ENCODE measurements at places on chromosomes 1 and 21. TPM values are rescaled to one million over a fixed set of nuclear protein-coding genes. Genes with fewer than 3 reads are reported as not detected.

GRCh38 chr1:234148816-234149215 is 224.4 kb upstream of the COA6 start:
- no peaks in the 10 kb centered on the region for H3K27me3 ChIP-seq
- no peak overlapping the region for H3K4me3 ChIP-seq
- DNase-seq: no peak
- peaks cover 7% of the 10 kb centered on the region for H3K4me1 ChIP-seq
- peak overlapping the region; percentile 48 for H3K27ac ChIP-seq

- no peak overlapping the region for H3K4me3 ChIP-seq
- H3K36me3 ChIP-seq: no peaks in the 10 kb centered on the region
- DNase-seq: no peak
- H3K27me3 ChIP-seq: no peaks in the 10 kb centered on the region
- peaks cover 25% of the 10 kb centered on the region for H3K4me1 ChIP-seq
- peak overlapping the region; percentile 63 for H3K27ac ChIP-seq
Observed at GRCh38 chr1:201511941-201512539, 5.1 kb upstream of the CSRP1 start.

DNA sequence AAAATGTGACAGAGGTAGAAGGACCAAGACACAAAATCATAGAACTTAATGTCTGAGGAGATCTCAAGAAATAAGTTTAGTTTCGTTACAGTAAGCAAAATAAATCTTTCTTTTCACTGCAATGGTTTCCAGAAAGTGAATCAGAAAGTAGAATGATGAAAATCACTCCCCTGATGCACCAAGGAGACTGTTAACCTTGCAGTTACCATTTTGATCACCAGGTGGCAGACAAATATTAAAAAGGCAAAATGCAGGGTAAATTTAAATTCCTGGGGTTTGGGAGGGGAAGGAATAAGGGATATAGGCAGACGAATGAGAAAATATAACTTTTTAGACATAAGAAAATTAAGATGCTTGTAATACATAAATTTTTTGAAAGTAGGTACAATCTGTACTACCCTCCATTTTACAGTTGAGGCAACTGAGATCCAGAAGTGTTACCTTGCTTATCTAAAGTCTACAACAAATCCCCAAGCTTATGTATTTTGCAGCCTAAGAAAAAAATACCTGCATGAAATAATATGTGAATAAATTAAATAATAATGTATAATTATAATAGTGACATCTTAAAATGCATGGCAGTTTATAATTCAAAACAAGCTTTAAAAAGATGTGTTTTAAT is 253.2 kb downstream of the CRB1 start:
- H3K36me3 ChIP-seq: no peaks in the 10 kb centered on the region
- H3K27ac ChIP-seq: no peak overlapping the region
- no peaks in the 10 kb centered on the region for H3K27me3 ChIP-seq
- H3K4me1 ChIP-seq: no peaks in the 10 kb centered on the region
- DNase-seq: peak; percentile 44
- no peak overlapping the region for H3K4me3 ChIP-seq

DNA sequence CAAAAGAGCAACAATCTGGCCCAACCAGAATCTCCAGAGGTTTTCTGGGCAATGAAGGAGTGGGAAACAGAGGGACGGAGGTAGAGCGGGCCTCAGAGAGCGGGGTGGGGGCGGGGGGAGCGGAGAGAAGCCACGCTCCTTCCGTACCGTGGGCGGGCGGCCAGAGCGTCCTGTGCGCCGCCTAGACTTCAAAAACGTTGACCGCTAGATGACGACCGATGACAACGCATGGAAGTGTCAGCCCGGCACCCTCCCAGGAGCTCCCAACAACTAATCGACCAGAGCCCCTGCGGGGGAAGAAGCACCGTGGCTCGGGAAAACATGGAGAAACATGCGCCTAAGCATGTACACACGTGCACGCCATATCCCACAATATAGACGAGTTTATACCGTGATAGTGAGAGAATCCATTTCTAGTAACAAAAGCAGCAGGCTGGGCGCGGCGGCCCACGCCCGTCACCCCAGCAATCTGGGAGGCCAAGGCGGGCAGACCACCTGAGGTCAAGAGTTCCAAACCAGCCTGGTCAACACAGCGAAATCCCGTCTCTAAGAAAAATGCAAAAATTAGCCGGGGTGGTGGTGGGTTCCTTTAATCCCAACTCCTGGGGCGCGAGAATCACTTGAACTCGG is 131.9 kb downstream of the LIPI start:
- no peak overlapping the region for H3K27ac ChIP-seq
- H3K36me3 ChIP-seq: no peaks in the 10 kb centered on the region
- no peaks in the 10 kb centered on the region for H3K4me1 ChIP-seq
- H3K4me3 ChIP-seq: no peak overlapping the region
- DNase-seq: no peak

- H3K27me3 ChIP-seq: peaks cover 35% of the 10 kb centered on the region
- H3K36me3 ChIP-seq: no peaks in the 10 kb centered on the region
- no peak overlapping the region for H3K27ac ChIP-seq
- H3K4me3 ChIP-seq: no peak overlapping the region
- DNase-seq: no peak
- H3K4me1 ChIP-seq: peaks cover 4% of the 10 kb centered on the region
Observed at GRCh38 chr21:31340942-31341487, 3.0 kb downstream of the TIAM1 start.

DNA sequence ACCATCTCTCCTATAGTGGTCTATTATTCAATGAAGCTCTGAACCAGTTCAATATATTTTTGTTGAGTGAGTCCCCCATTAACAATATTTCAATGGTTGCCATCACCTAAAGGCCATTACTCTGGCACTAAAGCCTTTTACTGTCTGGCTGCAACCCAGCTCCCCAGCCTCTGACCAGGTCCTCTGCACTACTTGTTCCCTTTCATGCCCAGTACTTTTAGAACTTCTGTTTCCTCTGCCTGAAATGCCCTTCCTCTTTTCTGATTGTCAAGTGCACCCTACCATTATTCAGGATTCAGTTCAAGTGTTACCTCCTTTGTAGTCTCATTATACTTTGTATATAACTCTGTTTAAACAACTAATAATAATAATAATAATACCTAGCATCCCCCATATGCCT is 30.4 kb upstream of the ZFYVE9 start:
- no peak overlapping the region for H3K4me3 ChIP-seq
- H3K27ac ChIP-seq: no peak overlapping the region
- H3K27me3 ChIP-seq: no peaks in the 10 kb centered on the region
- H3K36me3 ChIP-seq: no peaks in the 10 kb centered on the region

DNA sequence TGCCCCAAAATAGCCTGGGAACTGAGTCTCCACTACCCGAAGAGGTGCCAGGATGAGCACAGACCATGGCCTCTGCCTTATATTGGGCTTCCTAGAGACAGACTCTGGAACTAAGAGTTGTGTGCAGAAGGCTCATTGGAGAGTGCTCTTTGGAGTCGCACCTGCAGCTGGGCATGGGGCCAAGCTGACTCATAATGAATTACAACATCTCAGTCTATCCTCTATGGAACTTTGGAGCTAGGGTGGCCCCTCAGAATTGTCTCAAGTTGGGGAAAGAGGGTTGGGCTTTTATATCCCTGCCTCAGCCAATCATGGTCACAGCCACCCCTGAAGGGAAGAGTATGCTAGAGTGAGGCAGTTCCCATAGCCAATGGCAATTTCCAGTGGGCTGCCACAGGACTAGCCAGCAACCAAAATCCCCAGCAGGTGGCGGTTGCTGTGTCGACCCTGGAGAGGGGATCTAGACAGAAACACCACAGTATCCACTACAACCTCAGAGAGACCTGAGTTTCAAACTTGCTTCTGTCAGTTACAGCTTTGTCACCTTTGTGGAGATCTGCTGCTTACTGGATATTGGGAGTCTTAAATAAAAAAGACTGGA is 93.8 kb downstream of the DMRTA2 start:
- no peak overlapping the region for H3K27ac ChIP-seq
- H3K4me3 ChIP-seq: no peak overlapping the region
- no peaks in the 10 kb centered on the region for H3K4me1 ChIP-seq
- no peaks in the 10 kb centered on the region for H3K36me3 ChIP-seq

GRCh38 chr1:24586970-24587820 is 31.3 kb downstream of the NCMAP start:
- H3K36me3 ChIP-seq: no peaks in the 10 kb centered on the region
- H3K27ac ChIP-seq: no peak overlapping the region
- peak; percentile 63 for DNase-seq
- peaks cover 45% of the 10 kb centered on the region for H3K27me3 ChIP-seq

The ITGB2 gene
- not detected for total RNA-seq

DNA sequence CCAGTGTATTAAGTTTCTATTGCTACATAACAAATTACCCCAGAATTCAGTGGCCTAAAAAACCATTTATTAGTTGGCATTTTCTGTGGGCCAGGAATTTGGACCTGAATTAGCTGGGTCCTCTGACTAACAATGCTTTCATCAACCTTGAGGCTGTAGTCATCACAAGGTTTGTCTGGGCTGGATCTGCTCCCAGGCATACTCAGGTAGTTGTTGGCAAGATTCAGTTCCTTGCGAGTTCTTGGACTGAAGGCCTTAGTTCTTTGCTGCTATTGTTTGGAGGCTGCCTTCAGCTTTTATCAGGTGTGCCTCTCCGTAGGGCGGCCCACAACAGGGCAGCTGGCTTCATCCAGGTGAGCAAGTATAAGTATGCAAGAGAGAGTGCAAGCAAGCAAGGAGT is 31.4 kb upstream of the DEPDC1 start:
- no peak overlapping the region for H3K27ac ChIP-seq
- H3K4me3 ChIP-seq: no peak overlapping the region

The MRPL20 gene
- 149 TPM for total RNA-seq

The RASSF5 gene
- 0.18 TPM for total RNA-seq
